Endothelial cell of umbilical vein (primary cell): ENCODE measurements at places on chromosomes 12 and 14. TPM values are rescaled to one million over a fixed set of nuclear protein-coding genes. Genes with fewer than 3 reads are reported as not detected.

Gene SYT10
- polyA plus RNA-seq, result not detected in 2 replicates

Gene MYO1A
- polyA plus RNA-seq, result not detected in 2 replicates

Gene C14orf119
- 60.5 and 78.7 TPM in 2 replicates for polyA plus RNA-seq

Gene GPRC5D
- polyA plus RNA-seq, result not detected in 2 replicates

Gene SETD1B
- 2.3 and 2.6 TPM in 2 replicates for polyA plus RNA-seq

Gene SLC6A13
- 0.14 TPM in 1 of 2 replicates, not detected in the other for polyA plus RNA-seq

Gene TOX4
- polyA plus RNA-seq, result 78.2 and 78.4 TPM in 2 replicates

Gene IAPP
- polyA plus RNA-seq, result not detected in 2 replicates

Gene FAM186B
- 0.10 and 0.11 TPM in 2 replicates for polyA plus RNA-seq

Gene CYP27B1
- 0.62 TPM in 2 replicates for polyA plus RNA-seq

Gene MUCL1
- not detected in 2 replicates for polyA plus RNA-seq

Gene RASAL1
- not detected in 2 replicates for polyA plus RNA-seq

Gene TRIM9
- 0.02 TPM in 1 of 2 replicates, not detected in the other for polyA plus RNA-seq

Gene KLRC2
- polyA plus RNA-seq, result not detected in 2 replicates

Gene NEK9
- polyA plus RNA-seq, result 22.1 and 25.1 TPM in 2 replicates

Gene UBE2N
- polyA plus RNA-seq, result 52.5 and 59.2 TPM in 2 replicates

Gene OR10P1
- not detected in 2 replicates for polyA plus RNA-seq

Gene KCNH3
- 0.13 and 0.14 TPM in 2 replicates for polyA plus RNA-seq

Gene OTUB2
- polyA plus RNA-seq, result 0.53 and 0.70 TPM in 2 replicates

Gene OR6S1
- polyA plus RNA-seq, result not detected in 2 replicates

Gene SLC4A8
- polyA plus RNA-seq, result 3.0 and 4.7 TPM in 2 replicates

Gene SUPT16H
- 45.2 and 53.1 TPM in 2 replicates for polyA plus RNA-seq

Gene ZC2HC1C
- 0.72 and 0.84 TPM in 2 replicates for polyA plus RNA-seq

Gene GPN3
- polyA plus RNA-seq, result 17.8 and 26.6 TPM in 2 replicates

Gene AQP2
- not detected in 2 replicates for polyA plus RNA-seq

Gene AACS
- polyA plus RNA-seq, result 30.6 and 34.7 TPM in 2 replicates

Gene GLRX5
- 27.1 and 42.6 TPM in 2 replicates for polyA plus RNA-seq

Gene RNASE1
- polyA plus RNA-seq, result 909 and 1,090 TPM in 2 replicates

Gene ZFHX2
- 0.21 and 0.25 TPM in 2 replicates for polyA plus RNA-seq

Gene BTG1
- 42.8 and 45.5 TPM in 2 replicates for polyA plus RNA-seq

Gene CLEC6A
- not detected in 2 replicates for polyA plus RNA-seq
